Activated CD4-positive, alpha-beta T cell treated with anti-CD3 and anti-CD28 coated beads for 36 hours (primary cell): ENCODE measurements at places on chromosomes 2 and 18. TPM values are rescaled to one million over a fixed set of nuclear protein-coding genes. Genes with fewer than 3 reads are reported as not detected.

DNA sequence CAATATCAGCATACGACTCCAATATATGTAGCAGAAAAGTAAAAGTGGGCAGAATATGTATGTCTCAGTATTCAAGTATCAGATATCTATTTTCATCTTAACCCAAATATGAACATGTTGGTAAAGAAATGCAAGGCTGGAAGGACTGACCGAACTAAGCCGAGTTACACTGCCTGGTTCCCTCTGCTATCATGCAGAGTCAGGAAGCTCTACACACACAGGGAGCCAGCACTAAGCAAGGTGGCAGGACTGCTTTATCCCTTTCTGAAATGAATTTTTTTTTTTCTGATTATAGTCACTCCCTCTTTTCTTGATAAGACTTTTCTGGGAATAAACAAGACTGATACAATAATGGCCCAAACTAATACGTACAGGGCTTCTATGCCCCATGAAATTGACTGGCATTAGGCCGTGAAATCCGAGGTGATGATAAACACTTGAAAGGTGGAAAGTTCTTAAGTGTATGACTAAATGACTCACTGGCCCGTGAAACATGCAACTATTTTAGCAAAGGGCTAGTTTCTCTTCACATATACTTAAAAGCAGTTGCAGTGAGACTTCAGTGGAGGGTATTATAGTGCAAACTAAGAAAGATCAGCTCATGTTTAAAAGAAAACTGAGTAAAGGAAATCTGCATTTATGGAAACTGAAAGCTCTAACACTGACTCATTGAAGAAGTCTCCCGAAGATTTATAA, 14.9 kb downstream of the DPP4 start:
- DNase-seq = peak; percentile 54

GRCh38 chr2:217430916-217431576, 571.2 kb upstream of the TNP1 start:
- no peak for DNase-seq

GRCh38 chr2:127498386-127498785, 27.9 kb downstream of the IWS1 start:
- no peak for DNase-seq

- DNase-seq = no peak
Measured at GRCh38 chr2:16050261-16050907, 110.0 kb downstream of the MYCN start.

DNA sequence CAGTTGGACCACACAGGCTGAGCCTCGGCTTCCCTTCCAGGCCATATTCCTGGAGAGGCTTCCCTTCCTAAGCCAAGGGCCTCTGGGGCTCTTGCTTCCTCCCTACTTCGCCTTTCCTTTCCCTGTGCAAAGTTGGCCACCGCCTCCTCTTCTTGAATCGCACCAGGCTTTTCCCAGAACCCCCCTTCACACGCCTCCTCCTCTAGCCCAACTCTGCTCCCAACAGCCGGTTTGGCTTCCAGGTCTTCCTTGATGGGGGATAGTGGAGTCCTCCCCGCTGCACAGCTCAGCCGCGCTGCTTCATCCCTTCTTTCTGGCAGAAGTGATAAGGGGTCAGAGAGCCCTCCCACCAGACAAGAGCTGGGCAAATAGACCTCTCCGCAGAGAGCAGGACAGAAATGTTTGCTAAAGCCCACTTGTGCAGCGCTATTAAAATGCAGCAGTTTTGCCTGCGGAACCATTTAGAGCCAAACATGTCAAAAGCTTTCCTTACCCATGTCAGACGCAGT, 56.4 kb downstream of the SNORC start:
- no peak for DNase-seq

The RGPD5 gene
- 25.4 TPM for total RNA-seq

DNA sequence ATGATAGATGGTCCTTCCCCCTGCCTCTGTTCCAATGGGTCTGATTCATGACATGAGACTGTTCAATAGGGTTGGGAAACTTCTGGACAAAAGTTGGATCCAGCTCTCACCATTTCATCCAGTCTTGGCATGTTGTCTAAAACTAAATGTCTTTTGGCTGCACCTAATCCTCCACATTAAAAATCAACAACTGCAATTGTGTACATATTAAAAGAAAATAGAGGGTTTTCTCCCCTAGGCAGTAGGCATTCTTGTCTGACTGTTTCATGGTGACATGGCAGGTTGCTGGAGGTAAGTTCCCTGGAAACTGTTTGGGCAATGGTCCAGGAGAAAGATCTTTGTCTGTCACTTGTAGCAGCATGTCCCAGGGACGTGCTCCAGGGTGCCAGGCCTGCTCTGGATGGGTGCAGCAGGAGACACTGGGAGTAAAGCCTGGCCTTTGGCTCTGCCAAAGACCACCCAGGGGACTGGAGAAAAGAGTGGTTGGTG, 135.8 kb downstream of the TCF4 start:
- DNase-seq = no peak

The RTP5 gene
- total RNA-seq = not detected
